Activated CD8-positive, alpha-beta memory T cell treated with anti-CD3 and anti-CD28 coated beads for 24 hours (primary cell): ENCODE measurements at places on chromosomes 3 and 15.

GRCh38 chr3:128009952-128010846 is 42.0 kb upstream of the SEC61A1 start:
- no peak for DNase-seq

DNA sequence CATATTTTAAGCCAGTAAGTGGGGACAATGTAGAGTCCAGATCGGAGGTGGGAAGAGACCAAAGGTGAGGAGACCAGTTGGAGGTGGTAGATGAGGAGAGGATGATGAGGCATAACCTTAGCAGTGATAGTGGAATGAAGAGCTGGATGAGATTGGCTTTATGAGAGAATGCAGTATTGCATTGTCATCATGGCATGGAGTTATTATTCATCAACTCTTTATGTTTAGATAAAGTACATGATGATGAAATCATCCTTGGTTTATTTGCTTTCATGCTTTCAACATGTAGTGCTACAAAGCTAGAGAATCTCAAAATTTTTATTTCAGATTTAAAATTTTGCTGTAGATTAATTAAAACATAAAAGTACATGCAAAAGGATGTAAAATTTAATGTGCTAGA is 64.0 kb downstream of the PPM1L start:
- no peak for DNase-seq

DNA sequence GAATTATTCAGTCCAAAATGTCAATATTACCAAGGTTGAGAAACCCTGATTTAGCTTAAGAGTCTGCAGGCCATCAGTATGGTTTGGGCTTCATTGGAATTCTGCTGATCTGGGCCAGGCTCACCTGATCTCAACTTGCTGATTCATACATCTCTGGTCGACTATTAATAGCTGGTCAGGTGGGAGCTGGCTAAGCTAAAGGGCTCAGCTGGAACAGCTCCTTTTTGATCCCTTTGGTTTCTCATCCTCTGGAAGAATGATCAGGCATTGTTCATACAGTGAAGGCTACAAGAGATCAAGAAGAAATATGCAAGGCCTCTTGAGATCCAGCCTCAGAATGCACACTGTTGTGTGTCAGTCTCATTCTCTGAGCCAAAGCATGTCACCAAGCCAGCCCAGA is 123.3 kb upstream of the MME start:
- DNase-seq: no peak

DNA sequence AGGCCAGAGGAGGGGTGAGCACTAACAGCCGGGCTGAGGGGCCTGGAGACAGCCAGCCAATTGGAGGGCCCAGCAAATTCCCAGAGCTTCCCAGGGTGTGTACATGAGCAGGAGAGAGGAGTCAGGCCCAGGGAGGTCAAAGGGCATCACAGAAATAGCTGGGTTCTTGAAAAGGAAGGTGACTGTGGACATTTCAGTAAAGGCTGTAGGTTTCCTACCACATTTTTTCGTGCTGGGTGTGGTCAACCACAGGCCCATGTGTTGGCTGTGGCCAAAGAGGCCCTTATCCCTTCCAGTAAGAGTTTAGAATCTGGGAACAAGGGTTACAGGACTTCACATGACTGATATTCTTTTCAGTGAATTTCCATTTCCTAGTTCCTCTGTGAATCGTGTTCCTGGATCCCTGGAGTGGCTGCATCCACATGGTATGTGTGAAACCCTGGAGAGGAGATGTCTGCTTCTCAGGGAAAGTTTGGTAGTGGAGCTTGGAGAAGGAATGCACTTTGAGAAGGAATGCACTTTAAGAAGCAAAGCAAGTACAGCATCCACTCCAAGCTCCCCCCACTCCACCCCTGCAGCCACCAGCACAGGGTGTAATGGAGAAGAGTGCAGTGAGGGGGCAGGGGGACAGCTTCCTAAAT is 73.2 kb upstream of the HEG1 start:
- DNase-seq: no peak

GRCh38 chr3:13135251-13135810 is 62.1 kb upstream of the IQSEC1 start:
- DNase-seq: no peak

GRCh38 chr3:168865022-168865551 is 769.4 kb upstream of the GOLIM4 start:
- DNase-seq: no peak

GRCh38 chr3:192444096-192444790 is 283.1 kb downstream of the FGF12 start:
- DNase-seq: peak; percentile 71

- no peak for DNase-seq
Observed at GRCh38 chr3:122217901-122218300, 34.4 kb downstream of the CASR start.

- no peak for DNase-seq
Observed at GRCh38 chr15:91223863-91224262, 123.8 kb downstream of the SV2B start.

GRCh38 chr3:185457376-185457775 is 41.5 kb downstream of the TMEM41A start:
- no peak for DNase-seq

GRCh38 chr3:41041899-41042298 is 157.4 kb upstream of the CTNNB1 start:
- DNase-seq: no peak

GRCh38 chr3:37181756-37182155 is 7.4 kb upstream of the LRRFIP2 start:
- DNase-seq: no peak

- DNase-seq: no peak
Observed at GRCh38 chr15:87522997-87523396, 733.5 kb downstream of the NTRK3 start.

GRCh38 chr3:147417551-147418295 is 8.6 kb downstream of the ZIC1 start:
- DNase-seq: no peak

- no peak for DNase-seq
Observed at GRCh38 chr15:90519688-90520087, 10.0 kb upstream of the CRTC3 start.

GRCh38 chr3:170178651-170179050 is 2.9 kb downstream of the PHC3 start:
- no peak for DNase-seq

- DNase-seq: no peak
Observed at GRCh38 chr3:57088503-57088902, 28.0 kb downstream of the SPATA12 start.

- DNase-seq: no peak
Observed at GRCh38 chr3:73789825-73790444, 165.2 kb upstream of the PDZRN3 start.

DNA sequence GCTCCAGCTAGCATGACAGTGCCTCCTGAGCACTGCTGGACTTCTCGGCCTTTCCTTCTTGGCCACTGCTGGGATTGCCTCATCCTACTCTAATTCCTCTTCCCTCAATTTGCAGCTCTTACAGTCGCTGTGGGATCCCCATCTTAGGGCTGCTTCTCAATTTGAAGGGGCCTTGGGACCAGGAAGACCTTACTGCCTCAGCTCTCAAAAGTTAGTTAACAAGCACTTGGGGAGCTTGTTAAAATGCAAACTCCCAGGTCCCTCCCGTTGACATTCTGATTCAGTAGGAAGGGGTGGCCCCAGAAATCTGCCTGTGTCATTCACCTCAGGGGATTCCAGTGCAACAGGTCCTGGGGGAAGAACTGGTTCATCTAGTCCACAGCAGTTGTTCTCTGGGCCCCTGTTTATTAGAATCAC is 14.8 kb downstream of the BDH1 start:
- no peak for DNase-seq

- DNase-seq: no peak
Observed at GRCh38 chr15:41507820-41508290, 5.8 kb downstream of the LTK start.

DNA sequence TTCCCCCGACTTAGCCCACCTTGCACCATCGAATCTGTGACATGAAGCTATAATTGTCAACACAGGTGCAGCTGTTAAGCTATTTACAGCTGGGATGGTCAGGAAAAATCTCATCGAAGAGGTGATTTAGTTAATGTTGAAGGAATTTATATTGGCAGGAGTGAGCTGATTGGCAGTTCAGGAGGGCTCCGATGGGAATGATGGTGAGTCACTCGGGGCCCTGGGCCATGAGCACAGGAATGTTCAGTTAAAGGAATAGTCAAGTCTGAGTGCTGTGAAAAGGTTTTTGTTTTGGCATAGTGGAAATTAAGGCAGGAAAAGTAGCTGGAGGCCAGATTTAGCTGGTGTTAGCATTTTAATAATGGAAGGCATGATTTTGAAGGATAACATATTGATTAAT is 95.7 kb downstream of the OXSM start:
- DNase-seq: no peak

DNA sequence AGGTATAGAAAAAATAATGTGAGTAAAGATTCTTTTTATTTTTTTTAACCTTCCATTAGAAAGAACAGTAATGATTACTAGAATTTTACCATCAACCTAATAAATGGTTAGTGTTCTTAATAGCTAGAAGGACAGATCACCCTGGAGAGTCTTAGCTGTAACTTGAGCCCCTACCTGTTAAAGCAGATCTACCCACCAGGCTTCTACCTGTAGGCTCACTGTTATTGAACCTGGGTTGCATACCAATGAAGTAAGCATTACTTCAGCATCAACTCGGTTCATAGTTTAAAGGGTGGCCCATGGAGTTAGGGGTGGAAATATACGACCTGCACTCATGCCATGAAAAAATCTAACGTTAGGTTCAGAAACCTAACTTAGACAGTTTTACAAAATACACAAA is 280.4 kb downstream of the BBX start:
- DNase-seq: no peak

DNA sequence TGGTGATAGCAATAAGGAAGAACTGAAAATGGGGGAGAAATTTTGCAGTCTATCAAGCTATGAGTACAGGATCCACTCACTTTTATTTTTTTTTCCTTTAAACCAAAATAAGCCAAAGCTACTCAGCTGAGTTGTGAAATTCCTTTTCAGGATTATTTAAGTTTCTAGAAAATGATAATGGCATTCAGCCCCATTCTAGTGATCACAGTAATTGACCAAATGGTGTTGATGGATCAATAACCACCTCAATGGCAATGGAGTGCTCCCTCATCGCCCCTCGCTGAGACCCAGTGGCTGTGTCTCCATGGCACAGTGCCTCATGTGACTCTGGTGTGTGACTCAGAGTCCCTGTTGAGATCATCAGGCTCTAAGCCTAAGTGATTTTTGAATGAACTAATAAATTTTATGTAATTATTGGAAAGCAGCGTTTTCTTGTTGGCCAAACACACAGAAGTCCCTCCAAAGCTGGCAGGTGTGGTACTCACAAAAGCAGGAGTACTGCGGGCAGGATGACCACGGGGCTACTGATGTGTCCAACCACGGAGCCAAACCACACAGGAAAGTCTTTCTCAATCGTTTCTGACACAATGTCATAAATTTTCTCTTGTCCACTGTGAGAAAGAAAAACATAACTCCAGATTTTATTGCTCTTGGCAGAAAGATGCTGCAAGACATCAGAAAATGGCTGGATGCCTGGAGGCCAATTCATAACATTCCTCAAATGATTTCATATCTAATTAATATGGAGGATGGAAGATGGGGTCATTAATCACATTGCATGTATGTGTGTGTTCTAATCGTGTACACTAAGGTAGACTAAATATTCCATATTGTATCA is 14.4 kb upstream of the STARD5 start:
- DNase-seq: no peak

GRCh38 chr15:68303134-68303533 is 25.6 kb downstream of the FEM1B start:
- DNase-seq: no peak

- DNase-seq: no peak
Observed at GRCh38 chr3:11632564-11632963, 11.2 kb downstream of the VGLL4 start.

DNA sequence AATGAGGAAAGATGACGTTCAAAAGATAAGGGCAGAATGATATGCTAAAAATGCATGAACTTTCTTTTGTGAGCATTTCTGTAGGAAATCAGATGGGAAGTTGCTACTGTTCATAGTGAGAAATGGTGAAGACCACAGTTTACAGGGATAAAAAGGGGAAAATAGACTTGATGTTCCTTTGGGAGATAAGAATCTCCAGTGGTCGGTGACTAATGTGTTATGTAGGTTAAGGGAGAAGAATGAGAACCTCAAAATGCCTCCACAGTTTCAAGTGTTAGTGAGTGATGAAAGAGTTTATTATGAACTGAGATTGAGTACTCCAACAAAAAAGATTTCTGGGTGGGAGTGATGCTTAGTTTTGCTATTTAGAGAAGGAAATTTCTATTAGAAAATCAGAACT is 247.2 kb downstream of the LSAMP start:
- no peak for DNase-seq

- no peak for DNase-seq
Observed at GRCh38 chr3:32325201-32325600, 66.5 kb upstream of the CMTM7 start.

- no peak for DNase-seq
Observed at GRCh38 chr15:52732551-52732950, 53.4 kb upstream of the ATOSA start.

DNA sequence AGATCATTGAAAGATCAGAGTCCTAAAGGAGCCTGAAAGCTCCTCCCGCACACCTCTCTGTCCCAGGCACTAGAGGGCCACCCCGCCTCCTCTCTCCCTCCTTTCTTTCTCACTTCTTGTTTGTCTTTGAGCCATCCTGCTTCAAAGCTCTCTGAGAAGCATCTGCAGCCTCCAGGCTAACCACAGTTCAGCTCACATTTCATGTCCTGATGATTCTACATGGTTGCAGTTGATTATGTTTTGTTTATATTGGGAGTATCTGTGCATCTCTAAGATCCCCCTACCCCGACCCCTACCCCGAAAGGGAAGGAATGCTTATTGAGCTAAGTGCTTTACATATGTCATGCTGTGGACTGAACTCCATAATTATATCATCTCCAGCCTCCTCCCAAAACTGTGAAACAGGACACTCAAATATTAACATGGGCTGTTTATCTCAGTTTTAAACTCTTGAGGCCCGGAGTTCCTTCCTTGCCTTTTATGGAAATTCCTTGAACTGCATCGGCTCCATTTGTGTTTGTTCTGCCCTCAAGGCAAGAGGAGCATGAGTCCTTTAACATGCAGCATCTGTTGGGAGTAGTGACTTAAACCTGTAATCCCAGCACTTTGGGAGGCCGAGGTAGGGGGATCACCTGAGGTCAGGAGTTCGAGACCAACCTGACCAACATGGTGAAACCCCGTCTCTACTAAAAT is 30.9 kb downstream of the MGLL start:
- no peak for DNase-seq

DNA sequence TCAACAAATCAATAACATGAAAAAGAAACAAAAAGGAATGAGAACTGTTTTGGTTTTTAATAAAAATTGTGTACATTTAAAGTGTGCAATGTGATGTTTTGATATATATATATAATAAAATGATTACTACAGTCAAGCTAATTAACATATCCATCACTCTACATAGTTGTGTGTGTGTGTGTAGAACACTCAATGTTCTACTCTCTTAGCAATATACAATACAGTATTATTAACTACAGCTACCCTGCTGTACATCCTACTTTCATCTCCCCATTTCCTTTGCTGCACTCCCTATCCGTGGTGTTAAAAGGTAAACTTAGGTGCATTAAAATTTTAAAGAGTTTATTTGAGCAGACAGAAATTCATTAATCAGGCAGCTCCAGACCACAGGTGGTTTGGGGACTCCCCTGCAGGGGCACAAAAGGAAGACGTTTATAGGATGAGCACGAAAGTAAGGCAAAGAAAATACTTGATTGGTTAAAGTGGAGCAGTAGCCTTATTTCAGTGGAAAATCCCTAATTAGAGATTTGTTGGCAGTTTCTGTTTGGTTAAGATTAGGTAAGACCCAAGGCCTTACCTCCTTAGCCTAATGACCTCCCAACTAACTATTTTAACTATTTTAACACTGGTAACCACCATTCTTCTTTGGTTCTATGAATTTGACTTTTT is 61.8 kb upstream of the SNRK start:
- no peak for DNase-seq

- no peak for DNase-seq
Observed at GRCh38 chr15:61315471-61315870, 86.4 kb upstream of the RORA start.

GRCh38 chr3:56800832-56801661 is 702 bp downstream of the ARHGEF3 start:
- peak; percentile 80 for DNase-seq
